ENCODE measurements at places on chromosomes 16 and 17.

DNA sequence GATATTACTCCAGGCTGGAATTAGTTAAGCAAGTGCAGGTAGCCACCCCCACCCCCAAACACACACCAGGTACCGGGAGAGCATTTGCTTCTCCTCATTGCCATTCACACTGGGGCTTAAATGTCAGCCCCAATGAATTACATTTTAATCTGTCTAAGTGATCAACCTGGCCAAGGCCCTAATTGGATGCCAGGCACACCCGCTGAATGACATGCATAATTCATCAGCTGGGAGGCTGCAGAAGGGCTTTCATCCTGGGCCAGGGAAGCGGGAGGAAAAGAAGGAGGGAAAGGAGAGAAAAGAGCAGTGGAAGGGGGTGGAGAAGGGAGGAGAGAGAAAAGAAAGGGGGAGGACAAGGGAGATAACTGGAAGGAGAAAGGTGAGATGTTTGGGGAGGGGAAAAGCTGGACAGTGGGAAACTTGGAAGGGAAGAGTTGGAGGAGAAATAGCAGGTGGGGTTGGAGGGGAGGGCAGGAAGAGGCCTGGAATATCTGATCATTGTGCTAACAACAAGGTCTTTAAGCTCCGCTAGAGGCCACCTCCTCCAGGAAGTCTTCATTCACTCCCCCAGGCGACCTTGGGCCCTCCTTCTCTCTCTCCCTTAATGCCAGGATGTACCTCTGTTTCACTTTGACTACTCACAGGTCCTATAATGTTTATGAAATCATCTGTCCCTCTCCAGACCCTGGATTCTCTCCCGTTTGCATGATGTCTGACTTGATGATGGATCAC lies 40.1 kb upstream of the CES5A start:
- DNase-seq: no peak

DNA sequence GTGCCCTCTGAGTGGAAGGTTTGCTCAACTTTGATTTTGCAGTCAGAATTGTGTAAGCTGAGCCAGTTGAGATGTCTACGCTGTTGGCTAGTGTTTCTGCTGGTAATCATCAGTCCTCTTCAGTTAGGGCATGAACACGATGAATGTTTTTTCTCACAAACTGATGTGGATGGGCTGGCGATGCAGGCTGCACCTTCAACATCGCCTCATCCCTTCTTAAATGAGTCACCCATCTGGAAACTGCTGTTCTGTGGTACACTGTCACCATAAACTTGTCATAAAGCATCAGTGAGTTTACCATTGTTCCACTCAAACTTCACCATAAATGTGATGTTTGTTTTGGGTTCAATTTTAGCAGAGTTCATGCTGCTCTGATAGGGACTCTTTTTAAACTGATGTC lies 8.4 kb downstream of the C16orf95 start:
- no peak for DNase-seq

- no peak for DNase-seq
These were observed 25.7 kb downstream of the ARHGAP17 start for GRCh38 chr16:24989494-24989893.

- DNase-seq: no peak
These were observed 4.1 kb upstream of the CDH3 start for GRCh38 chr16:68640972-68641371.

DNA sequence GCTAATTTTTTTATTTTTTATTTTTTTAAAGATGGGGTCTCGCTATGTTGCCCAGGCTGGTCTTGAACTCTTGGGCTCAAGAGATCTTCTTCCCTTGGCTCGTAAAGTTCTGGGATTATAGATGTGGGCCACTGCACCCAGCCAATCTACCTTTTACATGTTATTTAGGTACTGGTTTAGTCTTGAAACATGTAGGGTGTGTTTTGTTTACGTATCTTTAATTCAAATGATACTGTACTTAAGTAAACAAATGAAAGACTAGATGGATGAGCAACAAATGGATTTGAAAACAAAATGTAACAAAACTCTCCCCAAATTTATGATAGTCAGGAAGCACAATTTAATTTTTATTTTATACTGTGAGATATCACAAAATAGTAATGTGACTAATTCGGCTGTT lies 207.7 kb downstream of the LGALS9B start:
- no peak for DNase-seq

DNA sequence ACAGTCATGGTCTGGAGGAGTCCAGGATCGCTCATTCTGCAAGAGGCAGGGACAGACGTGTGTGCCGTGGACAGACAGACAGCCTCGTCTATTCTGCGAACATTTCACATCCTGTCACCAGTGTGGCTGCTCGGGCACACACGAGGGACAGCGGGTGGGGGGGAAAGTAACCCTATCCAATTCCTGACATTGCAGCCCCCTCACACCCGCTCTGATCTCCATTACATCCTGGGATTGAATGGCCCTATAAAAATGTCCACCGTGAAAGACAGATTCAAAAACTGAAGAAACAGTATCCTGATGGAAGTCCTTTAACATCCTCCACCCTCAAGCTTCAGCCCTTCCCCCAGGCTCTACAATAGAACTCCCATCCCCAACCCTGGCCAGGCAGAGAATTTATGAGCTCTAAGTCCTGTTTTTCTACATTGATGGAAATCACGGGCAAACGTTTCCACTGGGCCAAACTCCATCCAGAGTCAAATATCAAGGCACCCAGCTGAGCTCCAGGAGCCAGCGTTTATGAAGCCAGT lies 39.4 kb downstream of the HS3ST3A1 start:
- no peak for DNase-seq

GRCh38 chr17:59812139-59812538 lies 80.6 kb downstream of the TUBD1 start:
- peak; percentile 96 for DNase-seq

DNA sequence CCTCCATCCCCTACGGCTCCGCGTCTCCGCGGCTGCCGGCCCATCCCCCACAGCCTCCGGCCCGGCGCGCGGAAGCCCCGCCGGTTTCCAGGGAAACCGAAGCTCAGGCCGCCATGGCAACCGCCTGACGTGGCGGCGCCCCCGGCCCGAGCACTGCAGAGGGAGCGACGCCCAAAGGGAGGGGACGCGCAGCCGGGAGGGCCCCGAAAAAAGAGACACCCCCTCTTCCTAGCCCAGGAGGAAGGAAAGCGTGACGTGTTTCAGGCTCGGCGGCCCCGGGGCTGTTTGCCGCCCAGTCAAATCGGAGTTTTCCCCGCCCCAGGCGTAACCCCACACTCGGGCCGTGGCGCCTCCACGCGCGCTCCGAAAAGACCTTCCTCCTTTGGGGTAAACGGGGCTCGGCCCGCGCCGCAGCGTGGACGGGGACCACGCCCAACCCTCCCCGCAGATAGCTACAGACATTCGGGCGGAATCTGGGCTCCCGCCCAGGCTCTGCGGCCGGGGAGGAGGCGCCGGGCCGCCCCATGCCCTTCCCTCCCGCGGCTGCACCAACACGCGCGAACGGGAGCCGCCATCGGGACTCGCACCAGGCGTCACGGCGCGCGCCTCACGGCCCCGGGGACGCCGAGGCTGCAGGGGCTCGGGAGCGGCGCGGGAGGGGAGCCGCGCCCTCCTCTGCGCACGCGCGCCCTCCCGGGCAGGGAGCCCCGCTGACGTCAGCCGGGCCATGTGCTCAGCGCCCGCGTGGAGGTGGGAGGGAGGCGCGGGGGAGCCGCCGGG lies 7.5 kb downstream of the MNT start:
- DNase-seq: peak; percentile 74

DNA sequence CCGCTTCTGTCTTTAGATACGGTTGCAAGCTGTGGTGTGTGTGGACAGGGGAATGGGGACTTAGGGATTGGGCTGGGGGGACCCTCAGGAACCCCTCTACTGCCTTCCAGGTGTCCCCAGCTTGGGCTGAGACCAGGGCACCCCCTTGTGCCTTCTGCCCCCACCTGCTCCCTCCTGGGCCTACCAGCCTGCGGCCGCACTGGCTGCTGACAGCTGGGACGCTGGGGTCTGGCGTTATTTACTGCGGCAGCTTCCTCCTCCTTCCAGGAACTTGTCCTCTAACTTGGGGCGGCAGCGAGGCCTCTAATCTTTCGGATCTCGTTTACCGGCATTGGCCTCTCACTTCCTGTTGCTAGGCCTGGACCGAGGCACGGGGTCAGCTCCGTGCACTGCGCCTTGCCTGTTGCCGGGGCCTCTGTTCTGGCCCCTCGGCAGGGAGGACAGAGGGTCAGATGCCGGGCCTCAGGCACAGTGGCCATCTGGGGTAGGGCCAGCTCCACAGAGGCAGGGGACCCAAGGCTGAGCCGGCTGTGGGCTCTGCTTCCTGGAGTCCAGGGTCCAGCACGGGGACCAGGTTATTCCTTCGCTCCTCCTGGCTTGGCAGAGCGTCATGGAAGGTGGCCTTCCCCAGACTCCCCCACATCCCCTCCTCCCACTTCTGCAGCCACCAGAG lies 31.8 kb downstream of the TMEM235 start:
- peak; percentile 85 for DNase-seq

- DNase-seq: no peak
These were observed 588.5 kb upstream of the HSBP1 start for GRCh38 chr16:83219285-83219684.

DNA sequence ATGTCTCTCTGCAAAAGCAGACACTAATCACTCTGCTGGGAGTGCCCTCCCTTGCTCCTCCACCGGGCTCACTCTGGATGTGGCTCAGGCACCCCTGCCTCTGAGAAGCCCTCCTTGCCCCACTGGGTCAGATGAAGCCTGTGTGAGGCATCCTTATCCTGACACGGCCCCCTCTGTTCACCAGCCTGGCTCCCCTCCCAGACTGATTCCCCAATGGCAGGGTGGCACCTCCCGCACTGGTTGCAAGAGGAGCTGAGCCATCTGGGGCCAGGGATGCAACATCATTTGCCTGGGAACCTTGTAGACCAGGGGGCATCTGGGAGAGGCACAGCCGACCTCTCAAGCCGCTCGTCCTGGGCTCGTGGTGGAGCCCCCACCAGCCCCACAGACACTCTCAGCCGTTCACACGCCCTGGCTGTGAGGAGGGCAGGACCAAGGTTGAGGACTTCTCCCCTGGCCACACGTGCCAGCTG lies 6.7 kb downstream of the SMTNL2 start:
- DNase-seq: no peak

DNA sequence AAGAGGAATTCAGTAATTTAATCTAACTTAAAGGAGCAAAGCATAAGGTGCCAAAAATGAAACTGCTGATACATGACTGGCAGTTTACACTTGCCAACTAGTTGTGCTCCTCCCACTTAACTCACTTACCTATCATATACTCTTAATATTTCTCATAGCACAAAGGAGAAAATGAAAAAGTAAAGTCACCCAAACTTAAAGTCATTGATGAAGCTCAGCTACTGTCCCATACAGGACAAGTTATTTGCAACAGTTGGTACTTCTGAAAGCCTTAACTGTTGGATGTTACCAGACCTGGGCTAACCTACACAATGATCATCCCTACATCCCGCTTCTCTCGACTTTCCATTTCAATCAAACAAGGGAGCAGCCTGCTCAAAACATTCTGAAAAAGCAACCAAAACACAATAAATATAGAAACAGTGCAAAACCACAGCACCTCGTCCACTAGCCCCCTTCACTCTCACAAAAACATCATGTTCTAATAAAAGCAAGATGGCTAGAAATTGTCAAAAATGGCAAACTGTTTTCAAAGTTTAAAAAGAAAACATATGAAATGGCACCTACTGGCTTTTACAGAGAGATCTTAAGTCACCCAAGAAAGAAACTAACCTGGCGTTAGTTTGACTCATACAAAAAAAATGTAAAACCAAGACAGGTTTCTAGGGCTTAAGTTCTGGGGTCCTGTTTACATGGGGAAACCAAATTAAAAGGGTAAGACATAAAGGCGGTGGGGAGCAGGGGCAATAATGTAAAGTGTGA lies 868 bp downstream of the MED13 start:
- DNase-seq: no peak
